ENCODE measurements at places on chromosomes 1 and 21.

DNA sequence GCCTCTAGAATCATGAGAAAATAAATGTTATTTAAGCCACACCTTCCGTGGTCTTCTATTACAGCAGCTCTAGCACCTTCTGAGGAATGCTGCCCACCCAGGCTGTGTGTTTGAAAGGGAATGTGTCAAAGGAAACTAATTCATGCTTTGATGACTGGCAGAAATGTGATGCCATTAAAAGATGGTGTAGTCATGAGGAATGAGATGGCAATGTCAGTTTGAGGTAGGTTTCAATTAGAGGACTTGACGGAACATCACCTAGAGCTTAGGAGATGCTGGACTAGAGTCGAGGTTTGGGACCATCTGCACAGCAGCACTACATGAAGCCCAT lies 10.6 kb downstream of the PDZK1 start:
- no peak for DNase-seq

GRCh38 chr1:19644395-19644680 lies 227 bp downstream of the NBL1 start:
- DNase-seq: no peak

DNA sequence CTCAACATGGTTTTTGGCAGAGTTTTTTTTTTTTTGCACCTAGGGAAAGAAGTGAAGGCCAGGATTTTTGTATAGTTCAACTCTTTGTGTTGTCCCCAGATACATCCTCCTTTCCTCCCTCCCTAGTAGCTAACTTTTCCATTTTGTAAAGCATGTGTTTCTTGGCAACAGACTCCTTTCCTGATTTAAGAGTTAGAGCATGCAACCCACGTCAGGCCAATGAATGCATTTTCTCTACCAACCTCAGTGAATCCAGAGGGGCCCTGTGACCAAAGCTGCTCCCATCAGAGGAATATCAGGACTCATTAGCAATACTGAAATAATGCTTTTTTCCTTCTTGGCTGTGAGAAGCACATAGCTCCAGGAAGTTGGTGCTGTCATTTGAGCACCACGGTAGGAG lies 287.2 kb downstream of the LMO4 start:
- DNase-seq: no peak

GRCh38 chr1:108141621-108142020 lies 58.5 kb downstream of the SLC25A24 start:
- no peak for DNase-seq

DNA sequence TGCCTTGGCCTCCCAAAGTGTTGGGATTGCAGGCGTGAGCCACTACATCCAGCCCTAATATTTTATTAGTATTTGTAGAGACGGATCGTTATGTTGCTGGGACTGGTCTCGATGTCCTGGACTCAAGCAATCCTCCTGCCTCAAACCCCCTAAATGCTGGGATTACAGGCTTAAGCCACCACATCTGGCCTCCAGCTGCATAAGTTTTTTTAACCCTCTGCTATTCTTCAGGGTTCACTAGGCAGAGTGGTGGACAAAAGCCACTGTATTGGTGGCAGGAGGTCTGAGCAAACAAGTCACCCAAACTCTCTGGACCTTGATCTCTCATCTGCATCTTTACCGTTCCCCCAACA lies 10.1 kb upstream of the CLIC4 start:
- no peak for DNase-seq

- no peak for DNase-seq
Measured at GRCh38 chr1:219020386-219020785, 153.3 kb upstream of the LYPLAL1 start.

Data from suprapubic skin (tissue), 4 donors.